GM10248 (cell line): ENCODE measurements at places on chromosomes 16 and 17.

DNA sequence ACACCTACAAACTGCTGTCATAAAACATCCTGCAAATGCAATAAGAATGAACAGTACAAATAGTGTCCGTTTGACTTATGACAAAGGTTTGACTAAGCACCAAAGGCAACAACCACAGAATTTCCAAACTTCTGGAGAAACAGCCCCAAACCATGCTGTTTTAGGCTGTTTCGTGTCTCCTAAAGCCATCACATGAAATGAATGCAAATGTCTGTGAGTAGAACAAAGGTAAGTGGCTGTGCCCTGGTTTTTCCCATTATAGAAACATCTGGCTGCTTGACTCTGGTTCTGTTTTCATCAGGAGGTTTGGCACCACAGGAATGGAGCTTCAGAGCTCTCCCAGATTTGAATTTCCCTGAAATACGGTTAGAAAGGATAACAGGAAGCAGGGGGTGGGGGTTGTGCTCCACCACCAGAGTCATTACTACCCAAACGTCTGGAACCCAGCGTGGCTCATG lies 4.6 kb upstream of the EMP2 start:
- DNase-seq: no peak

- no peak for DNase-seq
These were observed 589.2 kb downstream of the CDH11 start for GRCh38 chr16:64532691-64533090.

DNA sequence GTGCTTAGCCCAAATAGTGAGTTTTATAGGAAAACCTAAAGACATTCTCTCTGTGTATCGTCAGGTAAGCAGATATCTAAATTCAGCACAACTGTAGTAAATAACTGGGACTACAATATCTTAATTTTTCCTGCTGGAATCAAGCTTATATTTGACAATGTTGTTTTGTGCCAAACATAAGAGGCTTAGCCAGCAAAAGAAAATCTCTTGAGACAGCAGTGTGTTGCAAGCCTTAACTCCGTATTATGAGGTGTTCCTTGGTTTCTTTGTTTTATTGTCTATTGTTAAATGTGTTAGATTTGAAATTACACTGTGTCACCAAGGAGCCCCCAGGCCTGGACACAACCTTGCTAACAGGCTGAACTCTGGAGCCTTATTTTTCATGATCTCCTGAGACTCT lies 1570.6 kb upstream of the GOT2 start:
- no peak for DNase-seq

GRCh38 chr17:17042384-17042736 lies at the start of gene MPRIP:
TSS of gene MPRIP (plus strand) at chr17:17042457. CDS start at chr17:17042849, 392 bp downstream.
- no peak for DNase-seq

DNA sequence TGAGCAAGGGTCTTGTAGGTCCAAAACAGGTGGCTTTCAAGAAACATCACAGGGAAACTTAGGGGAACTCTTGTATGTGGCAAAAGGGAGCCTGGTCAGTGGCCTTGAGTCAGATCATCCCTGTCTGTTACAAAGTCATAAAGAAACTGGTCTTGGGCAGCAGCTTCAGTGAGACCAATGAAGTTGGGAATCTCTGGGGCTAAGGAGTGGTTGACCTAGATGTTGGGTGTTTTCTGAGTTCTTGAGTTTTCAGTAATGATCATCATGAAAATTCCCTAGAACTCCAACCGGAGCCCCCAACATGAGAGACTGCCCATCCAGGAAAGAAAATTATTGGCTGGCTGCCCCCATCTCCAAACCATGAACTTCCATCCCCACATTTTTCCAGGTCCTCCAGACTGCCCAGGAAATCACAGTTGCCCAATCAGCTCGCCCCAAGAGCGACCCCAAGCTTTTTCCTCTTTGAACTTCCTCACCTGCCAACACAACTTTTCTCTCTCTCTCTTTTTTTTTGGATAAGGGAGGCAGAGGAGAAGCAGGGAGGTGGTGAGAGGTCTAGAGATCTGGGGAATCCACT lies 3.9 kb downstream of the CCR7 start:
- no peak for DNase-seq

DNA sequence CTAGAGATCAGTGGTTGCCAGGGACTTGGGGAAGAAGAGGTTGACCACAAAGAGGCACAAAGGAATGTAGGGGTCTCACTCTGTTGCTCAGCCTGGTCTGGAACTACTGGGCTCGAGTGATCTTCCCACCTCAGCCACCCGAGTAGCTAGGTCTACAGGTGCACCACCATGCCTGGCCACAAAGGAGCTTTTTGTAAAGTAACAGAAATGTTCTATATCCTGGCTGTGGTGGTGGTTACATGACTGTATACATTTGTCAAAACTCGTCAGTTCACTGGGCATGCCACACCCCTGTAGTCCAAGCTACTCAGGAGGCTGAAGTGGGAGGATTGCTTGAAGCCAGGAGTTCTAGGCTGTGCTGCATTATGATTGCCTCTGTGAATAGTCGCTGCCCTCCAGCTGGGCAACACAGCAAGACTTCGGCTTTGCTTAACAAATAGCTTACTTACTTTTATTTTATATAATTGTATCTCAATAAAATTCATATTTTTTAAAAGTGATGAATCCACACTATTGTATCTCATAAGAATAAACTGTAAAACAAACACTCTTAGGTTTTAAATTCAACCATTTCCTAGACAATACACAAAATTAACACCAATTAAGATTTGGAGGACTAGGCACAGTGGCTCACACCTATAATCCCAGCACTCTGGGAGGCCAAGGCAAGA lies 5.0 kb downstream of the SKA2 start:
- no peak for DNase-seq
